ENCODE measurements at places on chromosomes 6 and 20. TPM values are rescaled to one million over a fixed set of nuclear protein-coding genes. Genes with fewer than 3 reads are reported as not detected.

Gene FAM162B
- total RNA-seq: 1.8 TPM

DNA sequence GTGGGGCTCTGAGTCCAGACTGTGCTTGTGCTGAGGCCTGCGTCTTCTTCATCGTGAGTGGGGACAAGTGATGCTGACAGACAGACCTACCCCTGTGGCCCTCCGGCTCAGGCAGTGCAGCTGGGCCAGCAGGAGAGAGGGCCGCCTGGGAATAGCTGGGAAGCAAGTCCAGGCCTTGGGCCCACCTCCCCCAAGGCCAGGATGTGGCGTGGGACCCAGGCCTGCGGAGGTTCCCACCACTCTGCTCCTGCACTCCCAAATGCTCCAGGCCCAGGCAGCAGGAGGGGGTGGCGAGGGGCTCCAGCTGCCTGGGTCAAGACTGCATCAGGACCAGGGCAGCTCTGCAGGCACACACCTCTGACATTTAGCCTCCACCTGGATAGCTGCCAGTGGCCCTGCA, 38.3 kb downstream of the DAAM2 start:
- peaks cover 2% of the 10 kb centered on the region for H3K4me1 ChIP-seq
- no peaks in the 10 kb centered on the region for H3K36me3 ChIP-seq
- H3K4me3 ChIP-seq: no peak overlapping the region
- no peaks in the 10 kb centered on the region for H3K27me3 ChIP-seq

GRCh38 chr20:57205606-57206219, 60.7 kb downstream of the BMP7 start:
- H3K4me3 ChIP-seq: no peak overlapping the region
- no peak for DNase-seq
- no peak overlapping the region for H3K27ac ChIP-seq
- peaks cover 31% of the 10 kb centered on the region for H3K4me1 ChIP-seq

DNA sequence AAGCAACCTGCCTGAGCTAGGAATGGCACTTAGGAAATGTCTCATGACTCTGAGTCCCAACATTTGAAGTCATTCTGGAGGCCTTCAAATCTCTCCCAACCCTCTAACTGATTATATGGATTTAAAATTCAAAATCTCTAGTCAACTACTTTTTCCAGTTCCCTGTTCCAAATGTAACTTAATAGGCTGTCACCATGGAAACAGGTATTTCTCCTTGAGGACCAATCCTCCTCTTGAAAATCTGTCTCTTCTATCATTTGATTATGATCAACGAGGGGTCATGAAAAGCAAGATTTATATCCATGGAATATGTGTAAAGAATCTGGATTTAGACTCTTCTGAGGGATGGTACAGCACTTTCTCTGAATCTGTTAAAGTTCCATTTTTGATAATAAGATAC, 127.3 kb upstream of the DTNBP1 start:
- DNase-seq: no peak
- H3K27me3 ChIP-seq: no peaks in the 10 kb centered on the region
- peaks cover 33% of the 10 kb centered on the region for H3K4me1 ChIP-seq
- peaks cover 3% of the 10 kb centered on the region for H3K36me3 ChIP-seq
- H3K27ac ChIP-seq: no peak overlapping the region

GRCh38 chr20:62387219-62387913, 463 bp downstream of the RPS21 start:
- H3K36me3 ChIP-seq: peaks cover 10% of the 10 kb centered on the region
- peak overlapping the region; percentile 93 for H3K4me3 ChIP-seq
- peaks cover 23% of the 10 kb centered on the region for H3K4me1 ChIP-seq
- peak overlapping the region; percentile 83 for H3K27ac ChIP-seq
- no peak for DNase-seq

GRCh38 chr6:43532201-43532600, 15.3 kb downstream of the POLR1C start:
- H3K27ac ChIP-seq: no peak overlapping the region
- no peaks in the 10 kb centered on the region for H3K27me3 ChIP-seq
- no peak overlapping the region for H3K4me3 ChIP-seq
- H3K36me3 ChIP-seq: peaks cover 15% of the 10 kb centered on the region
- H3K4me1 ChIP-seq: no peaks in the 10 kb centered on the region
- no peak for DNase-seq

Gene BANF2
- total RNA-seq: not detected

DNA sequence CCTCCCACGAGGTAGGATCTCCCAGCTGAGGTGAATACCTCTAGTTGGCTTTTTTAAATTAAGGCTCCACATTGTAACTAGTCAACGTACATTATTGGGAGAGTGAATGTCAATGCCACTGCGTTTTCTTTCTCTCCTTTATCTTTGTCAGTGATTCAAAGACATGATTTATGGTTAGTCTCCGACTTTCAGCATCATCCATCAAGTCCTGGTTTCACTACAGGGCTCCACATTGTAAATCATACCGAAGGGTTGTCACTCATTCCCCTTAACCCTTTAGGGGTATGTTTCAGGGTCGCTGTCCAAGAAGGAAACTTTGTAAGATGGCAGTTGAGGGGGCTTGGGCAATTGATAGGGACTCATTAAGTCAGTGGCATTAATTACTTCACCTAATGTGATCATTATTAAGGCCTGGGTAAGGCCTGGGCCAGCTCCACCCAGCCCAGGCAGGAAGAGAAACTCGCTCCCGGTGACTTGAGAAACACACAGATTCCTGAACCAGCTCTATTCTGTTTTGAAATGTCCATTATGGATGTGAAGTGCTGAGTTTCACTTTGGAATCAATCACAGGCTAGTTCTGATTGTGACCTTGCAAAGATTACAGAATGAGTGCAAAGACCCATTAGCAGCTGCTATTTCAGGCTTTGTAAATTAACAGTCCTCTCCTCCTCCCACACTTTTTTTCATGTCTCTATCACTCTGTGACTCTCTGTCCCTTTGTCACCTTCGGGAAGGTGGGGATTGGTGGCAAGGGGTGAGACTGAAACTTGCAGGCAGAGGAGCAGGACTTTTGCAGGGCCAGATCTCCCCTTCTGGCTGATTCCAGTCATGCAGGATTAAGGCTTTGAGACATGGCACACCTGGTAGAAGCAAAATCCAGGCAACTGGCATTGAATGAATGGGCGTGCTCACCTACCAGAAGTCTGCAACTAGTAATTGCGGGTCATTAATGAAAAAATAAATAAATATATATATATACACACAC, 222.4 kb downstream of the TSHZ2 start:
- H3K27me3 ChIP-seq: peaks cover 2% of the 10 kb centered on the region
- DNase-seq: no peak
- peak overlapping the region; percentile 78 for H3K27ac ChIP-seq
- peak overlapping the region; percentile 56 for H3K4me3 ChIP-seq
- H3K36me3 ChIP-seq: peaks cover 6% of the 10 kb centered on the region

Gene DDAH2
- 101 TPM for total RNA-seq

- no peak overlapping the region for H3K4me3 ChIP-seq
- H3K27me3 ChIP-seq: no peaks in the 10 kb centered on the region
- no peaks in the 10 kb centered on the region for H3K36me3 ChIP-seq
Measured at GRCh38 chr6:155599561-155599960, 143.9 kb upstream of the NOX3 start.

- no peaks in the 10 kb centered on the region for H3K4me1 ChIP-seq
- no peak overlapping the region for H3K27ac ChIP-seq
Measured at GRCh38 chr6:72133324-72133723, 247.0 kb downstream of the RIMS1 start.

Gene AGER
- 11.1 TPM for total RNA-seq

DNA sequence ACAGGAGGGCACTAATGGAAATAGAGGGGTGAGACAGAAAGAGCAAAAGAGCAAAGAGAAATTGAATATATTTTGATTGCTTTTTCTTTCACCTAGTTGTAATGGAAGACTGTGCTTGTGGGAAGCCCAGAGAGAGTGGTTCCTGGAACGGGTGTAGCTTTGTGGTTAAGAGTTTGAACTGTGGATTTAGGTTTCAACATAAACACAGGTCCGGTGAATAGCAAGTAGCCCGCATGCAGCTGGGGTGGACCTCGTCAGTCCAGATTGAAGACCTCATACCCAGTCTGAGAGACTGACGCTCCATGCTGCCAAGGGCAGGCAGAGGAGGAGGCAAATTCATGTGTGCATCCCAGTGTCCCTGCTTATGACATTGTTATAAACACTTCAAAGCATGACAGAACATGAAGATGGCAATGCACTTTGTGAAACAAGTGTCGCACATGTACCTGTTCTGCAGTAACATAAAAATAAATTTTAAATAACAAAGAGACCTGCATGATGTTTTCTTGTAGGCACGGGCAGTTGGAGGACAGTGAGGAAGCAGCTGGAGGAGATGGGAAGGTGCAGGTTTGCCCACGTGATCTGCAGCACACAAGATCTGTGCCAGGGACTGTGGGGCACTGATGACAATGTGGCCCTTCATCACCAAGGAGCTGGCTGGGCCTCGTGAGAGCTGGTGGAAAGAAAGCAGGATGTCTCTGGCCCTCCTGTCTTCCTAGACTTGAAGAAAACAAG, 220.5 kb upstream of the SSTR4 start:
- peaks cover 63% of the 10 kb centered on the region for H3K27me3 ChIP-seq
- DNase-seq: no peak
- no peaks in the 10 kb centered on the region for H3K36me3 ChIP-seq
- no peak overlapping the region for H3K27ac ChIP-seq
- H3K4me3 ChIP-seq: no peak overlapping the region

- peak overlapping the region; percentile 85 for H3K27ac ChIP-seq
- peaks cover 20% of the 10 kb centered on the region for H3K4me1 ChIP-seq
- DNase-seq: no peak
- H3K27me3 ChIP-seq: no peaks in the 10 kb centered on the region
Measured at GRCh38 chr6:124881898-124882578, 80.2 kb upstream of the RNF217 start.

DNA sequence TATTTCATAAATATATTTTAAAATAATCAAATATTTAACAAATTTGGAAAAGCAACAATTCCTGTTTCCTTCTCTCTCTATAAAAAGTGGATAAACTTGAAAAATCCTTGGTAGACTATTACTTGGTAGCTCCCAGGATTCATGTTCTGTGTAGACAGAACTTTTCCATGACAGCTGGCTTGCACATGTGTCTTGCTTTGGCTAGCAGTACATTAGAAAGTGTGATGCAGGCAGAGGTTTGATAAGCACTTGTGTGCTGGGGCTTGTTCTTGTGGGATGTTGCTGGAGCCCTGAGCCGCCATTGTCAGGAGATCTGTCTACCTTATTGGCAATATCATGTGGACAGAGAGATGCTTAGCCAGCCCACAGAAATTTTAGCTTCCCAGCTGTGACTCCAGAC, 327.2 kb downstream of the CDKAL1 start:
- DNase-seq: no peak
- no peak overlapping the region for H3K27ac ChIP-seq
- no peaks in the 10 kb centered on the region for H3K27me3 ChIP-seq
- H3K4me1 ChIP-seq: peaks cover 21% of the 10 kb centered on the region

GRCh38 chr6:138197570-138197969, 20.7 kb downstream of the PBOV1 start:
- peaks cover 11% of the 10 kb centered on the region for H3K4me1 ChIP-seq
- no peak overlapping the region for H3K27ac ChIP-seq
- H3K36me3 ChIP-seq: peaks cover 4% of the 10 kb centered on the region

DNA sequence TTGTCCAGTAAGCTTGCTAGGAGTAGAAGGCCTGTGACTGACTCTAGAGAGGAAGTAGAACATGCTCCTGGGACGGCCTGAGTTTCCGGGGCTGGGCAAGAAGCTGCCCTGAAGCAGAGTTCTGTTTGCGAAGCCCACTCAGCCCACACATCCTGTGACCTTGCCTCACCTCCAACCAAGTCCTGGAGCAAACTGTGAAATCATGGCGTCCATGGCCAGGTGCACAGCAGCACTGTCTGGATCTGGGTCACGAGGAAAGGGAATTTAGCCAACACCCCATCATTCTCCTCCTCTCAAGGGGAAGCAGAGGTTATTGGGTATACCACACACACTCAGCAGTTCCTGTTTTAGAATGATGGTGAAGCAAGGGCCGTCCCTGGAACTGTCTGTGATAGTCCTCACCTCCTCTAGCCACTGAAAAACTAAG, 87.5 kb downstream of the CRYBG1 start:
- peaks cover 30% of the 10 kb centered on the region for H3K4me1 ChIP-seq
- no peaks in the 10 kb centered on the region for H3K36me3 ChIP-seq
- no peak overlapping the region for H3K4me3 ChIP-seq
- no peak for DNase-seq
- peaks cover 3% of the 10 kb centered on the region for H3K27me3 ChIP-seq
- peak overlapping the region; percentile 84 for H3K27ac ChIP-seq

Gene IFT52
- total RNA-seq: 47.0 TPM

DNA sequence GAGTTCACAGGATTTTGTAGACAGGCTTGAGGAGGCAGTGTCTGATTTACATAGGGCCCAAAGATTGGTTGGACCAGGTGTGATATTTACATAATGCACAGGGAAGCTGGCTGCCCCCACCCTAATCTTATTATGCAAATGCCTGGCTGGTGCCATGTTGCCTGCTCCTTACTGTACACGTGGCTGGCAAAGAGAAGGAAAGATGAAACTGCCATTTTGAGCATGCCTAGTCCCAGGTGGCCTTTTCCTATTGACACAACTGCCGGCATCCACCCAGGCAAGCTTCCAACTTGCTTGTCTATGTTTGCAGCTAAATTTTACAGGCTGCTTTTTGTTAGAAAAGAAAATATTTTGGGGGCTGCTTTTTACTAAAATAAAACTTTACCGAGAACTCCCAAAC, 174.6 kb downstream of the LMBRD1 start:
- no peak overlapping the region for H3K4me3 ChIP-seq
- no peaks in the 10 kb centered on the region for H3K36me3 ChIP-seq
- H3K4me1 ChIP-seq: peaks cover 8% of the 10 kb centered on the region

GRCh38 chr6:137271245-137272183, 52.3 kb upstream of the IFNGR1 start:
- no peak overlapping the region for H3K27ac ChIP-seq
- H3K36me3 ChIP-seq: no peaks in the 10 kb centered on the region
- peaks cover 10% of the 10 kb centered on the region for H3K27me3 ChIP-seq
- DNase-seq: no peak
- no peaks in the 10 kb centered on the region for H3K4me1 ChIP-seq

- no peaks in the 10 kb centered on the region for H3K27me3 ChIP-seq
- DNase-seq: no peak
- H3K36me3 ChIP-seq: peaks cover 4% of the 10 kb centered on the region
- no peak overlapping the region for H3K4me3 ChIP-seq
- H3K27ac ChIP-seq: peak overlapping the region; percentile 33
- H3K4me1 ChIP-seq: peaks cover 10% of the 10 kb centered on the region
Measured at GRCh38 chr6:117536317-117536716, 53.8 kb downstream of the DCBLD1 start.

DNA sequence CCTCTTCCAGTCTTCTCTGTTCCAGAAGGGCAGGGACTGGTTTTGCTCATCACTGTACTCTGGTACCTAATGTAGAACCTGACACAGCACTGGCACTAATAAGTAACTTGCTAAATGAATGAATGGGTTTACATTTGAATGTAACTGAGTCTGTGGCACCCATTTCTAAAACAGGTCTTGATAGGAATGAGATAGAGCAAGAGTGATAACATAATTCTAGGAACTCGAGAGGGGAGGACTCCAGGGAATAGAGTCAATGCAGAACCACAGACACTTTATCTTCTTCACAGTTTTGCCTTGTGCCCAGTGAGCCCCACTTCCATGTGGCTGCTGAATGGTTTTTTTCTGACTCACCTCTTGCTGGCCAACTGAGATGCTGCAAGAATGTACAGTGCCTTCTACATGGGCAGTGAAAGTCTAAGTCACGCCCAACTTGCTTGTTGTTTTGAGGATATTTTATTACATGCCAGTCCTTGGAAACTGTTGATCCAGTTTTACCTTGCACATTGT, 61.1 kb downstream of the TBC1D7 start:
- peaks cover 15% of the 10 kb centered on the region for H3K4me1 ChIP-seq
- no peaks in the 10 kb centered on the region for H3K27me3 ChIP-seq
- H3K36me3 ChIP-seq: peaks cover 16% of the 10 kb centered on the region
- H3K27ac ChIP-seq: no peak overlapping the region
- no peak overlapping the region for H3K4me3 ChIP-seq

Data from type B pancreatic cell (in vitro differentiated cells).